ENCODE measurements at places on chromosomes 2 and 18. TPM values are rescaled to one million over a fixed set of nuclear protein-coding genes. Genes with fewer than 3 reads are reported as not detected.

Gene IMPACT
- polyA plus RNA-seq: 9.2 TPM

Gene ARHGAP15
- polyA plus RNA-seq: 190 TPM

Gene SULT1C4
- polyA plus RNA-seq: not detected

Gene XDH
- not detected for polyA plus RNA-seq

Gene CD28
- polyA plus RNA-seq: 1.3 TPM

Gene FAM237A
- not detected for polyA plus RNA-seq

Gene PARD6G
- polyA plus RNA-seq: not detected

Gene QPCT
- polyA plus RNA-seq: 1.8 TPM

Gene SLC9A4
- polyA plus RNA-seq: not detected

Gene ERBB4
- not detected for polyA plus RNA-seq

Gene TMEM237
- 2.2 TPM for polyA plus RNA-seq

Gene CGREF1
- not detected for polyA plus RNA-seq

Gene TMEM200C
- not detected for polyA plus RNA-seq

Gene CERS6
- 2.7 TPM for polyA plus RNA-seq

Gene C2orf78
- polyA plus RNA-seq: not detected

Gene PROM2
- polyA plus RNA-seq: not detected

Gene DLX1
- polyA plus RNA-seq: not detected
